ENCODE measurements at places on chromosomes 16 and 17.

DNA sequence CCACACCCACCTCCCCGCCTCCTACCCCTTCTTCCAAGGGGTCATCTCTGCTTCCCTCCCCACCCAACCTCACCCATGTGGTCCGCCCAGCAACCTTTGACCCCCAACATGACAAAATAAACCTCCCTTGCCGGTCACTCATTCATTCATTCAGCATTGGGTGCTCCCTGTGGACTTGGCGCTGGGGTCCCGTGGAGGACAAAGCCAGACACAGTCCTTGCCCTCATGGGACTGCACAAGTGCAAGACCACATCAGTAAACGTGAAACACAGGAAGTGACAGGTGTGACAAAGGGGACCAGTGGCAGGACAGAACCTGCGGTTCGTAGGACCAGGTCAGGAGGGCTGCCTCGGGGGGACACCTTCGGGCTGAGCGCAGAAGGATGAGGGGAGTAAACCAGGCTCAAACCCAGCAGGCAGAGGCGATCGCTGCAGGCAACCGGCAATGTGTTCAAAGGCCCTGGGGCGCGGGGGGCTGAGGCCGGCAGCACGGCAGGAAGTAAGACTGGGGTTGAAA is 185.4 kb downstream of the SEC14L1 start:
- DNase-seq, result no peak

DNA sequence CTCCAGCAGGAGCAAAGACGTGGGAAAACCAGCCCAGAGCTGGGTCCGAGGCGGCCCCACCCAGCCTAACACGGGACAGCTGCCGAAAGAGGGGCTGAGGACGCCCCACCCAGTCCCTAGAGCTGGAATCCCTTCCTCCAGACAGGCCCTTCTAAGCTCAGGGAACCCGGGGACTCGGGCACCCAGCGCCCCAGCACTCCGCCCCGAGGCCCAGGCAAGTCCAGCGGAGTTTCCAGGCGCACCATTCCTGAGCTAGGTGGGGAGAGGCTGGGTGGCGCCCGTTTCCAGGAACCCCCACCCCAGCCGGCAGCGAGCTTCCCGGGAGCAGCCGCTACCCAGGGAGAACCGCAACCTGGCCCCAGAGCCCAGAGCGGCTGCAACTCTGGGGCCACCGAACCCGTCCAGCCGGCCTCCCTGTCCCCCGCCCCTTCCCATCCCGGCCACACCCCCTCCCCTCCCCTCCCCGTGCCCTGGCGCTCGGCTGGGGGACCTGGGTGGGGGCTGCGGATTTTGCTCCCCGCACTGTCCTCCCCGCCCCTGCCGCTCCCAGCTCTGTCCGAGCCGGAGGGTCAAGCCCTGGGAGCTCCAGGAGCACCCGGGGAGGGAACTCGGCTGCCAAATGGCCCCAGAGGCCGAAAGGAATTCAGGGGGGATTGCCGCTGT is 536 bp downstream of the TMC6 start:
- DNase-seq, result peak; percentile 10

DNA sequence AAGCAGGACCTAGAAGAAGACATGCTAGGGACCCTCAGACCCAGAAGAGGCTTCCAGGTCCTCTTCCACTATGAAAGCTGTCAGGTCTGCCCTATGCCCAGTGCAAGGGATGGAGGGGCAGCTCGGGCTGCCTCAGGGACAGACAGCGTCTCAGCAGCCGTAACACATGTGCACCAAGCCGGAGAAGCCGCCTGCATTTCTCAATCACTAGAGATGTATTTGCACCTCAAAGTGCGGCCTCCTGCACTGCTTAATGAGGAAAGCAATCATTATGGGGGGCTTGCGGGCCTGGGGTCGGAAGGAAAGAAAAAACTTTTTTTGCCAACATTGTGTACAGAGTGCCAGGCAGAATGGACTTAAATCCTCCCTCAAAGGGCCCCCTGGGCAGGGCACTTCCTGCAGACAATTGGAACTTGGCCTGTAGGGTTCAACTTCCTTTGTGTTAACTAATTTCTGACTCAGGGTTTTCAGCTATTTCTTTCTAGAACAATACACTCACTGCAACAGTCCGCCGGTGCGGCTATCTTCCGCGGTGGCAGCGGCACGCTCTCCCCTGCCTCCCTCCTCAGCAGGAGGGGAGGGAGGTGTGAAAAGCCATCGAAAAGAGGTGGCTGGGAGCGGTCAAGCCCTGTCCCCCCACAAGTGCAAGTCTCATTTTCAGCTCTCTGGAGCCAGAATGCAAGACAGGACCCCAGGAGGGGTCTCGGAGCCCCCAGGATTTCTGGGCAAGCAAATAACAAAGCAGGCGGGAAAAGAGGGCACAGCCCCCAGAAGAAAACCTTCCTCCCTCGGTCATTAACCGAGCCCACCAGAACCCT is 101.2 kb downstream of the ZNF423 start:
- peak; percentile 51 for DNase-seq

- no peak for DNase-seq
These were observed 36.8 kb downstream of the TRIM37 start for GRCh38 chr17:59069856-59070255.

DNA sequence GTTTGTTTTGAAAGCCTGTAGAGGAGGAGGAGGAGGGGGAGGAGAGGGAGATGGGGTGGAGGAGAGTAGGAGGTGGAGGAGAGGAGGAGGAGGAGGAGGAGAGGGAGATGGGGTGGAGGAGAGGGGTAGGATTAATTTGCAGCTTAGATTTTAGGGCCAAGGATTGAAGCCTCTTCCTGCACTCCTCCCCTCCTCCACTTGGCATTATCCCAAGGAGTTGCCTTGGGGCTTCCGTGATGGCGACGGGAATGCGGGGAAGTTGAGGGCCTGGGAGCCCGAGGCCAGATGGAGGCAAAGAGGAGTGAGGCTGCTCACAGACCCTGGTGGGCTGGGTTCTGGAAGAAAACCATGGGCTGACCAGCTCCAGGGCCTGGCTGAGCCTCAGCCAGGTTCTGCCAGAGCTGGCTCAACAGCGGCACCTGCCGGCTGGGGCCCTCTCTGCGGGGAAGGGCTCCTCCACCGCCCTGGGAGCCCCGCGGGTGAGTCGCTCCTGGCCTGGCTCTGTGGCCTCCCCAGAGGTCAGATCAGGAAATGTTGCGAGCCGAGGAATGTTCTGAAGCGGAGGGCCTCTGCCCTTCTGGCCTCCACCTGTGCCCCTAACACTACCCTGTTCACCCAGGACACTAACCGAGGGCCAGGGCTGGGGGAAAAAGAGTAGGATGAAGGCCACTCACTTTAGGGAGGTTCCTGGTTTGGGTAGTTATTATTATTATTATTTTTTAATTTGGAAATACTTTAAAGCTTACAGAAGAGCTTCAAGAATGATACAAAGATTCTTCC is 23.9 kb upstream of the FMNL1 start:
- peak; percentile 96 for DNase-seq

DNA sequence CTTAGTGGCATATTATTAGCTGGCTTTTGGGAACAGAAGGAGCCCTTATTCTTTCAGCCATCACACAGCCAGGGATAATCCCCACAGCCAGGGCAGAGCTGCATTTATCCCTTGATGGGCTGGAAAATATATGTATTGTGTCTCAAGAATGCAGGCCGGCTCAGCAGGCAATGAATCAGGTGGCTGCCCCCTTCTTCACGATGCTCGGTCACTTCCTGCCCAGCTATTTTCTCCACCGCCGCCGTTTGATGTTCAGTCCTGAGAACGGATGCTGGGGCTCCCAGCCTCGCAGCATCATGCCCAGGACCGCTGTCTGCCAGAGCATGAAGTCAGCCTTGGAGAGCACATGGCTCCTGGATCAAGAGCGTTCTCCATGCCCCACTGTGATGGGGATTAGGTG is 4.3 kb upstream of the MYH3 start:
- DNase-seq, result no peak
